ENCODE measurements at places on chromosomes 5 and 9.

DNA sequence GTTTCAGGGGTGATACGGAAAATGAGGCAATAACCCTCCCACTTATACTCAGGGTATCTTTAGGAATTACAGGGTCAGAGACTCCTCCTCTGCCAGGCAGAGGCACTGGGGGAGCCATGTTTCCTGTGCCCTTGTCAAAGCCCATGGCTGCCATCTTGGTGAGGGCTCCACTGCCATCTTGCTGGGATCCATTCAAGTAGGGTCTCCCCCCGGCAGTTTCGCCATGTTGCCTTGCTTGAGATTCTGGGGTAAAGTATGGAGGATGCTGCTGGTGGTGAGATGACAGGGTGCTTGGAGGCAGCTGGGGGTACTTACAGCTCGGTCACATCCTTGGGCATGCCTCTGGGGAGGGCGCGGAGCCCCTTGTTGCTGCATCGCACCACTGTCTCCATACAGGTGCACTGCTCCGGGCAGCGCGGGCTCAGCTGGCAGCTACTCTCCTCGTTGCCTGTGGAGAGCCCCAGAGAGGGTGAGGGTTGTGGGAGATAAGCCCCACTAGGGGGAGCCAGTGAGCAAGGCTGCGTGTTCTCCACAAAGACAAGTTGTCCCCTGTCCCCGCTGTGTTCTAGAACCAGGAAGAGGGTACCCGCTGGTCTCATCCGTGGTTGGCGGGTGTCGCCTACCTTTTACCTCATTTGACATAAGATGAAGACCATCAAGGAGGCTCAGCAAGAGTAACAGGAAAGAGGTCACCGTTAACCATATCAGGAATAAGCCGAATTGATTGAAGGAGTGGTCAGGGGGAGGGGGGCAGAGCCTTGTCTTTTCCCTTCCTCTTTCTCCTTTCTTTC, 169.0 kb upstream of the PANK3 start:
- peak; percentile 43 for DNase-seq

DNA sequence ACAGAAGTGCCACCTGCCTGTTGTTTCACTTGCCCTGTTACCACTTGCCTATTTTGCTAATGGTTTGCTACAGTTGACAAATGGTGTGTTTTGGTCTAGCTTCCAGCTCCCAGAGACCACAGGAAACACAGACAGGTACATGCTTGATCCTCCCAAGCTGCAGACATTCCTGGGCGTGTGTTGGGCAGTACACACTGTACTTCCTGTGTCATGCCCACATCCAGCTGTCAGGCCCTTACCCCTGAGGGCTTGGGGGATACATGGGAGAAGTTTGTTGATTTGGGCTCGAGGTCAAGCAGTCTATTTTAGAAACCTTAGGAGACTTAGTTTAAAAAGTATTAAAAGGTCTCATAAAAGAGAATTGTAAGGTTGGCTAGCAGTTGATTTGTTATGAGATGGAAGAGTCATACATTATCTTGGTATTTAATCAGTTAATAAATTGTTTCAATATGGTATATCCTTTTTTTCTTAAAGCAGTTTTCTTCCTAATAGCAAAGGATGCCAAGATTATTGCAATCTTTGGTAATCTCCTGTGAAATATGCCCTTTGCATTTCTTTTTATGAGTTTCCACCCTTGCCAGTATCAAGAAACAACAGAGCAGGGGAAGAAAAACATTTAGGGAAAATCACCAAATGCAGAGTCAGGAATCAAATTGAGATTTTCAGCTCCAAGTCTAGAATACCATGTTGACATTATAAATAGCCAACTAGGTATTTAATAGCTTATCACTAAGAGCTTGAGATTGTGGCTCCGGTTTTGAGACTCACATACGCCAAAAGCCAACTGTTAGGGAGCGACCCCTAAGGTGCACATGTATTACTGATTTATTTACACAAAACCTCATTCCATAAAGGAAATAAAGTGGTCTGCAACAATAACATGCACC, 52.3 kb upstream of the CD180 start:
- DNase-seq, result no peak

DNA sequence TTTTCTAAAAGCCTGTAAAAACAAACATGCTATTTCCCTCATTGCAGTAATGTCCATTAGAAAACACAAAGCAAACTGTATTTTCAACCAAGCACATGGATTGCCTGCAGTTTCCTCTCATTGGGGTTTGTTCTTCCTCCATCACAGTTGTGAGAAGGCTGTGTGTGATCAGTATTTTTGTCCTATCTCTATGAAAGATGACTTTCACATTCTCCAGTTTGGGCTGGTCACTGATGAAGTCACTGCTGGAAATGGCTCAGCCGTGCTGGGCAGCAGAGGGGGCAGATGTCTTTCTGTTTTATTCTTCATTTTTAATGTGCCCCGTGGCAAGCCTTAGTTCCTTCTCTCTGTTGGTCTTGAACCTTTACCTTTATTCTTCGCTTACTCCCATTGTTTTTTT, 288.9 kb upstream of the MPDZ start:
- no peak for DNase-seq

- no peak for DNase-seq
Observed at GRCh38 chr9:12790883-12791282, 16.1 kb downstream of the LURAP1L start.

DNA sequence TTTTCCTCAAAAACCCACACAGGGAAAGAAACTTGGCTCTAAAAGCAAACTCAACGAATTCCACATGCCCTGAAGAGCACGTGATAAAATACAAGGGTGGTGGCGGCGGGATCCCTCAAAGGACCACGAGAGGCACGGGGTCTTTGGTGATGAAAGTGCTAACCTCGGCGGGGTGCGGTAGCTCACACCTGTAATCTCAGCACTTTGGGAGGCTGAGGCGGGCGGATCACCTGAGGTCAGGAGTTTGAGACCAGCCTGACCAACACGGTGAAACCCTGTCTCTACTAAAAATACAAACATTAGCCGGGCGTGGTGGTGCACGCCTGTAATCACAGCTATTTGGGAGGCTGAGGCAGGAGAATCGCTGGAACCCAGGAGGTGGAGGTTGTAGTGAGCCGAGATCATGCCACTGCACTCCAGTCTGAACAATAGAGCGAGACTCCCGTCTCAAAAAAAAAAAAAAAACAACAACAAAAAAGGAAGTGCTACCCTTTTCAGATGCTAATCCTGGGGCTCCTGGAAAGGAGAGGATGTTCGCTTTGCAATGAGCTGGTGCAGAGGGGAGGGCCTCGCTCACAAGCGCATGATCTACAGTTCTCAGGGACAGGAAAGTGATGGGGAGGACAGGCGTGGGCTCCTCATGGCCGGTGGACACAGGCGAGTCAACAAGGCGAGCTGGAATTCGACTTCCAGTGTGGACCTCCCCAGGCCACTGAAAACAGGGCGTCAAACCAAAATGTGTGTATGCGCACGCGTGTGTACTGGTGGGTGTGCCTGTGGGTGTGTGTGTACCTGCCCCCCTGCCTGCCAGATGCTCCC, 54.1 kb downstream of the USP20 start:
- DNase-seq, result peak; percentile 77

DNA sequence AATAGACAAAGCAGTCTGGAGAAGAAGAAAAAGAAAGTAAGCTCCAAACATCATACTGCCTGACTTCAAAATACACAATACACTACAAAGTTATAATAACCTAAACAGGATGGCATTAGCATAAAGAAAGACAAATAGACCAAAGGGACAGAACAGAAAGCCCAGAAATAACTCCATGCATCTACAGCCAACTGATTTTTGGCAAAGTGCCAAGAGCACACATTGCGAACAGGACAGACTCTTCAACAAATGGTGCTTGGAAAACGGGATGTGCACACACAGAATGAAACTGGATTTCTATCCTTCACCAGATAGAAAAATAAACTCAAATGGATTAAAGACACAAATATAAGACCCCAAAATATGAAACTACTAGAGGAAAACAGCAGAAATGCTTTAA, 66.6 kb upstream of the SPATA31E1 start:
- DNase-seq, result no peak

Measured in activated CD8-positive, alpha-beta memory T cell treated with anti-CD3 and anti-CD28 coated beads, Interleukin-2, amount 10 ng/mL, durations not matched to agents 7 days and 5 days (primary cell).